Type B pancreatic cell (in vitro differentiated cells): ENCODE measurements at places on chromosomes 11 and 22. TPM values are rescaled to one million over a fixed set of nuclear protein-coding genes. Genes with fewer than 3 reads are reported as not detected.

DNA sequence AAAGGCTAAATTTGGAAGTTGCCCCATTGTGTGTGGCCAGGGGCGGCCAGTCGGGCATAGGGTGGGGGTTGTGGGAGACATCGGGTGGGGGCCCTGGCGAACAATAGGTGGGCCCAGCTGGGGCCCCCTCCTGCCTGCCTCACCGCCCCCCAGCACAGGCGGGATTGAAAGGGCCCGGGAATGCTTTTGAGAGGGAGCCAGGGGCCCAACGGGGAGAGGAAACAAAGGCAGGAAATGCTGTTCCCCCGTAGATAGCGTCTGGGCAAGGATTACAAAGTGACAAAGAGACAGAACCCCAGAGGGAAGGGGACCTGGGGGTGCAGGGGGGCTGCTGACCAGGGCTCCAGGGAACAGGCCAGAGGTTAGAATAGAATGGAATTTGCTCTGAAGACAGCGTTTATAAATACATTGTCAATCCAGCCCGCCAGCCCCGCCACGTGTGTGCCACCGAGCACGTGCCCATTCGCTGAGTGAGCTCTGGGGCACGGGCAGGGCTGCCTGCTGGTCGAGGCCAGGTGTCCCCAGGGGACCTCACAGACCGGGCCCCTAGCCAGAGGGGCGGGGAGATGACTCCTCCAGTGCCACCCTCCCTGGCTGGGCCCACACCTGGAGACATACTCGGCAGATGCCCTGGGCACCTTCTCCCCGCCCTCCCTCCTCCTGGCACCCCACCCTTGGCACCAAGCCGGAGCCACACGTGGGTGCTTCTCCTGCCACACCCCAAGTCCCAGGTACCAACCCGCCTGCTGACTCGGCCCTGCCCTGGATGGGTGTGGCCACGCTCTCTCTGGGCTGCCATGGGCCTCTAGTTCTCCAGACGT, 9.7 kb downstream of the PDGFB start:
- peaks cover 47% of the 10 kb centered on the region for H3K4me1 ChIP-seq
- no peaks in the 10 kb centered on the region for H3K36me3 ChIP-seq
- no peak overlapping the region for H3K27ac ChIP-seq
- no peak for DNase-seq

- H3K36me3 ChIP-seq: peaks cover 5% of the 10 kb centered on the region
- H3K27me3 ChIP-seq: no peaks in the 10 kb centered on the region
- no peak overlapping the region for H3K4me3 ChIP-seq
- no peak overlapping the region for H3K27ac ChIP-seq
- DNase-seq: no peak
Observed at GRCh38 chr11:107430525-107430924, 27.1 kb downstream of the CWF19L2 start.

DNA sequence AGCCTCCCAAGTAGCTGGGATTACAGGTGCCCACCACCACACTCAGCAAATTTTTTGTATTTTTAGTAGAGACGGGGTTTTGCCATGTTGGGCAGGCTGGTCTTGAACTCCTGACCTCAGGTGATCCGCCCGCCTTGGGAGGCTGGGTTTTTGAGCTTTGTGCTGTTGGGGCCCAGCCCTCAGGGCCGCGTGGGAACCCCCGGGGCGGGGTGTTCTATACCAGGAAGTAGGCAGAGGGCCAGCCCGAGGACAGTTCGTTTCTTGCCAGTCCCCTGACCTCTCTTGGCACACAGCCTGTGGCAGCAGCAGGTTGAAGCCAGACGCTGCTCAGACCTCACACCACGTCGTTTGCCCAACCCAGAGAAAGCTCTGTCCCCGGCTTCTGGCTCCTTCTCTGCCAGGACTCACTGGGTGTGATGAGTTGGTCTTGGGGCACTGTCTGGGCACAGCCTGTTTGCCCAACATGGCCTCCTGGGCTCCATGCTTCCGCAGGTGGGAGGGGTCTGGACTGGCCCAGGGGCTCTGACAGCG, 24.9 kb upstream of the CHKA start:
- H3K4me1 ChIP-seq: peaks cover 9% of the 10 kb centered on the region
- H3K27ac ChIP-seq: peak overlapping the region; percentile 43
- DNase-seq: no peak

DNA sequence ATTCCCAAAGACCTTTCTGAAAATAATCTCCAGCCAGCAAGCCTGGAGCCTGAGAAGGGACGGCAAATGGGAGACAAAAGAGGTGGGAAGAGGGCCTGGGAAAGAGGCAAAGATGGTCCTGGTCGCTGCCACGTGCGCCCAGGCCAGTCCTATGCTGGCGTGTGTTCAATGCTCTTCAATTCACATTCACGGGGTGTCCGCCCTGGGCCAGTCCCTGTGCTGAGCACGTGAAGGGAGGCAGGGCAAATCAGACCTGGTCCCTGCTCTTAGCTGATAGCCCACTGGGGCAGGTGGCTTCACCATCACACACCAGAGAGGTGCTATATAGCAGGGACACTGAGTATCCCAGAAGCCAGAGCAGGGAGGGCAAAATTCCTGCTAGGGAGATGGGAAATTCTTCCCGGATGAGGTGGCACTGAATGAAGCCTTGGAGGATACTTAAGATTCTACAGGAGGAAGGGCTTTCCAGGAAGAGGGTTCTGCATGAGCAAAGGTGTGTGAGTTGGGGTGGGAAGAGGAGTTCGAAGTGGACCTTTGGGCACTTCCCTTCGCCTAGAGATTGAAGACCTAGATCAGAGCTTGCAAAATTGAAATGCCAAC, 148.2 kb downstream of the CHST1 start:
- H3K27me3 ChIP-seq: peaks cover 6% of the 10 kb centered on the region
- no peak overlapping the region for H3K4me3 ChIP-seq
- DNase-seq: no peak
- H3K36me3 ChIP-seq: no peaks in the 10 kb centered on the region
- no peaks in the 10 kb centered on the region for H3K4me1 ChIP-seq

GRCh38 chr11:66365166-66365565, 6.4 kb downstream of the SLC29A2 start:
- H3K4me1 ChIP-seq: peaks cover 7% of the 10 kb centered on the region
- H3K4me3 ChIP-seq: no peak overlapping the region
- H3K36me3 ChIP-seq: peaks cover 11% of the 10 kb centered on the region
- no peaks in the 10 kb centered on the region for H3K27me3 ChIP-seq
- DNase-seq: no peak

- no peak for DNase-seq
- H3K27ac ChIP-seq: no peak overlapping the region
- H3K4me1 ChIP-seq: peaks cover 10% of the 10 kb centered on the region
- no peak overlapping the region for H3K4me3 ChIP-seq
- peaks cover 8% of the 10 kb centered on the region for H3K27me3 ChIP-seq
- H3K36me3 ChIP-seq: no peaks in the 10 kb centered on the region
Observed at GRCh38 chr11:118703563-118704106, 24.2 kb upstream of the TREH start.

GRCh38 chr22:25193548-25193947, 6.1 kb upstream of the CRYBB3 start:
- peaks cover 3% of the 10 kb centered on the region for H3K36me3 ChIP-seq
- DNase-seq: no peak
- no peak overlapping the region for H3K4me3 ChIP-seq
- no peaks in the 10 kb centered on the region for H3K27me3 ChIP-seq

GRCh38 chr11:121523581-121524232, 70.9 kb upstream of the SORL1-AS1 start:
- H3K36me3 ChIP-seq: peaks cover 34% of the 10 kb centered on the region
- no peak for DNase-seq
- H3K4me3 ChIP-seq: no peak overlapping the region
- H3K4me1 ChIP-seq: peaks cover 11% of the 10 kb centered on the region
- no peaks in the 10 kb centered on the region for H3K27me3 ChIP-seq

- no peak overlapping the region for H3K4me3 ChIP-seq
- no peaks in the 10 kb centered on the region for H3K4me1 ChIP-seq
- no peak overlapping the region for H3K27ac ChIP-seq
- no peak for DNase-seq
- peaks cover 27% of the 10 kb centered on the region for H3K36me3 ChIP-seq
Observed at GRCh38 chr22:25375683-25376082, 156.2 kb downstream of the CRYBB2 start.

DNA sequence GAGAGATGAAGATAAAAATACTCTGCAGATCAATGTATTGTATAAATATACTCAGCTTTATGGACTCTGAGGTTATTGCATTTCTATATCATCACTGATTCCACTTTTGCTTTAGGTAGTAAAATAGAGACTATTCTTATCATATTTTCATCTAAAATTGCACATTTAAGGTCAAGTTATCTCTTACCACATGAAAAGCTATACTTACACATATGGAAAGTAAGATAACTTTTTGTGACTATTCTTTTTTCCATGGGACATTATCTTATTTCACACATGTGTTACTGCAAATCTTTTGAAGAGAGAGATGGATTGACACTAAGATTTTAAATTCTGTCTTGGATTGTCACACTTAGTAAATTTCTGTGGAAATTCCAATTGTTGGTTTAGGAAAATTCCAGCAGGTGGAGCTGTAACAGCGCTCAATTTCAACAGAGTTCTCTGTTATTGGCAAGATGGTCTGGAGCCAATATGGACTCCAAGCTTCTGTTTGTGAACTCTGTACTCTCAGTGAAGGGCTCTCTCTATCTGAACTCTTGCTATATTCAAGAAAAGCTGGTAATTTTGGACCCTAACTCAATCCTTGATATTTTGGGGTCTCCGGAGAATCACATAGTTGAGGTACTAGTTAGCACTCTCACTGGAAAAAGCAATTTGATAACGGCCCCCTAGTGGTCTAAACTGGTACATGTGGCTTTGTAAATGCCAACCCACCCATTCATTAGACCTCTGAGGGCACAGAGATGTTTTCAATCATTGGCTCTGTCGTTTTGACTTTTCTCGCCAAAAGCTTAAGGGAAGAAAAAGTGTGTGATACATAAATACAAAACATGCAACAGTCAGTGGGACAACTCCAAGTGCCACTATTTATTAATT, 429.7 kb downstream of the ETS1 start:
- peak overlapping the region; percentile 50 for H3K27ac ChIP-seq
- no peak for DNase-seq
- H3K4me3 ChIP-seq: peak overlapping the region; percentile 77
- no peaks in the 10 kb centered on the region for H3K27me3 ChIP-seq
- H3K36me3 ChIP-seq: no peaks in the 10 kb centered on the region

- peaks cover 18% of the 10 kb centered on the region for H3K4me1 ChIP-seq
- peak overlapping the region; percentile 75 for H3K4me3 ChIP-seq
- peaks cover 30% of the 10 kb centered on the region for H3K27me3 ChIP-seq
- H3K27ac ChIP-seq: peak overlapping the region; percentile 91
- no peaks in the 10 kb centered on the region for H3K36me3 ChIP-seq
- no peak for DNase-seq
Observed at GRCh38 chr22:38924347-38924952, 33.0 kb upstream of the APOBEC3A start.

DNA sequence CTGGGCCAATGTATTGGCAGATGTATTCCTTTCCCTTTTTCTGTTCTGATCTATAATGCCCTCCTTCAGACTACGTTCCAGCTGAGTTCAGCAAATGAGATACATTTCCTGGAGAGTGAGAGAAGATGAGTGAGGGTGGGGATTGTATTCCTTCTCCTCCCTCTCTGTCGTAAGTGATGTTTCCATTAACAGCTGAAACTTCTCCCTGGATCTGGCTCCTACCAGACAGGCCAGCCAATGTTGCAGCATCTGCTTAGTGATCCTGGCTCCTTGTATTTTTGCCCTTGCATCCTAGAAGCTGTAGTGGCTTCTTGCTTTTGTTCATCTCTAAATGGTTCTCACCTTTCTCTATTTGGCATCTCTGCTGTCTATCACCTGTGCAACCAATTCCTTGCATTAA, 48.2 kb upstream of the MTMR2 start:
- H3K27ac ChIP-seq: no peak overlapping the region
- no peak overlapping the region for H3K4me3 ChIP-seq
- no peaks in the 10 kb centered on the region for H3K4me1 ChIP-seq
- H3K27me3 ChIP-seq: no peaks in the 10 kb centered on the region
- peaks cover 7% of the 10 kb centered on the region for H3K36me3 ChIP-seq
- DNase-seq: no peak

DNA sequence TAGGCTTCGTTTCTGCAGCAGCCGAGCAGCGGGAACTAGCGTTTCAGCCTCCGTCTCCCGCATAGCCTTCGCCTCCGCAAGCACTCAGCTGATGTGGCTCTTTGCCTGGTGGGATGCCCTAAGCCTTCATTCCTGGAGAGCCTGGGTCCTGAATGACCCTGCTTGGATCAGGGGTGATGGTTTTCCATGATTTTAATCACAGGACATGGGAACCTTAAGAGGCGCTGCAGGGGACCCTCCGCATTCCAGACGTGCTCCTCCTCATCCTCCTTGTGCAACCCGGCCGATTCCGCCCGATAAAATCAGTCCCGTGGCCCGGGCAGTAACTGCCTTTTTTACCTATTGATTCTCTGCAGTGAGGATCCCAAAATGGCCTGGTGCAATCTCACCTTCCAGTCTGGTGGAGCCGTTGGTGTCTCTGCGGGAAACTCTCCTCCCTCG, 8.2 kb downstream of the C11orf21 start:
- H3K27me3 ChIP-seq: peaks cover 33% of the 10 kb centered on the region
- peak; percentile 56 for DNase-seq
- H3K36me3 ChIP-seq: no peaks in the 10 kb centered on the region
- H3K27ac ChIP-seq: no peak overlapping the region

DNA sequence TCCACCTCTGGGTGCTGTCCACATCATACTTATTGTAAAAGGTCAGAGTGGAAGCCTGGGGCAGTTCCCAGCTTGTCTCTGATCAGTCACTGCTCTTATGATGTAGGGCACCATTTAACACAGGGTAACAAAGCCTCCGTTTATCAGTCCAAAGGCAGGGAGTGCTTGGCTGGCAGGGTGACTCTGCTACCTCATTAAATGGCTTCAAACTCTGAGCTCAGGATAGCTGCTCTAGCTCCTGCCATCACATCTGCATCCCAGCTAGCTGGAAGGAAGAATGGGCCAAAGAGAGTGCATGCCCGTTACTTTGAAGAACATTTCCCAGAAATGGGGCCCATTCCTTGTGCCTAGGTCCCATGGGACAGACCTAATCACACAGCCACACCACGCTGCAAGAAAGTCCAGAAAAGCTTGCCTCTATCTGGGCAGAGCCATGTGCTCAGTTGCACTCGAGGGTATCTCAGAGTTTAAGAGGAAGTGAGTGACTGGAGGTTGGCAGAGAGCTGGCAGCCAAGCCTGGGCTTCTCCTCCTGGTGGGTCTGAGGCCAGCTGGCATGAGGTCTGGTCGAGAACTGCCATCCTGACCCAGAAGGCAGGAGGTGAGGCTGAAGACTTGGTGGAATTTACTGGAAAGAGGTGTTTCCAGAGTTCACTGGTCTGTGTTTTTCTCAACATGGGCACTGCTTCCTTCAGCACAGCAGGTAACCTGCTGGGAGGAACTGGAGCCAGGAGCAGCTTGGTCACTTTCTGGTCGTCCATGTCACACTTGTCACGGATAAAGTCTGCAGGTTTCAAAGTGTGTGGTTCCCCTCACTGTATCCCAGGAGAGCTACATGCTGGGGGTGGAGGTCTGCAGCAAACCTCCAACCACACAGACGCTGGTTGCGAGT, 935.7 kb downstream of the BRD1 start:
- H3K27ac ChIP-seq: no peak overlapping the region
- peaks cover 11% of the 10 kb centered on the region for H3K27me3 ChIP-seq
- H3K4me3 ChIP-seq: no peak overlapping the region
- no peaks in the 10 kb centered on the region for H3K4me1 ChIP-seq
- no peaks in the 10 kb centered on the region for H3K36me3 ChIP-seq

The OR6A2 gene
- total RNA-seq: 0.07 and 0.27 TPM in 2 replicates

The SLC35E4 gene
- total RNA-seq: 2.4 and 3.4 TPM in 2 replicates

The CBLIF gene
- 11.2 and 54.6 TPM in 2 replicates for total RNA-seq
